ENCODE measurements at places on chromosomes 6 and 20. TPM values are rescaled to one million over a fixed set of nuclear protein-coding genes. Genes with fewer than 3 reads are reported as not detected.

Gene TAGAP
- not detected for total RNA-seq

Gene B4GALT5
- 33.7 TPM for total RNA-seq

Gene COMMD7
- 45.8 TPM for total RNA-seq

Gene PPARD
- 8.7 TPM for total RNA-seq

Gene HMGCLL1
- total RNA-seq, result 0.43 TPM

Gene UBE2C
- total RNA-seq, result 13.5 TPM

Gene HLA-DMB
- 1.7 TPM for total RNA-seq

Gene KHDC1L
- total RNA-seq, result 0.43 TPM

Gene SEL1L2
- total RNA-seq, result not detected

Gene CFAP61
- 0.43 TPM for total RNA-seq

Gene RRAGD
- total RNA-seq, result under 0.01 TPM

Gene TGM3
- total RNA-seq, result not detected

Gene NTSR1
- under 0.01 TPM for total RNA-seq

Gene ATF6B
- 17.3 TPM for total RNA-seq

Gene HUS1B
- total RNA-seq, result 1.9 TPM

Gene SIRPB2
- total RNA-seq, result not detected

Gene DEFB124
- not detected for total RNA-seq

Gene FAM217A
- total RNA-seq, result not detected

Gene LY6G6F
- not detected for total RNA-seq

Gene CGA
- not detected for total RNA-seq

Gene CD24
- total RNA-seq, result 1.3 TPM

Gene APCDD1L
- 2.9 TPM for total RNA-seq

Gene CCN5
- total RNA-seq, result 1.7 TPM

Data from fibroblast of villous mesenchyme (primary cell).